GM10248 (cell line): ENCODE measurements at places on chromosomes 2 and 18.

DNA sequence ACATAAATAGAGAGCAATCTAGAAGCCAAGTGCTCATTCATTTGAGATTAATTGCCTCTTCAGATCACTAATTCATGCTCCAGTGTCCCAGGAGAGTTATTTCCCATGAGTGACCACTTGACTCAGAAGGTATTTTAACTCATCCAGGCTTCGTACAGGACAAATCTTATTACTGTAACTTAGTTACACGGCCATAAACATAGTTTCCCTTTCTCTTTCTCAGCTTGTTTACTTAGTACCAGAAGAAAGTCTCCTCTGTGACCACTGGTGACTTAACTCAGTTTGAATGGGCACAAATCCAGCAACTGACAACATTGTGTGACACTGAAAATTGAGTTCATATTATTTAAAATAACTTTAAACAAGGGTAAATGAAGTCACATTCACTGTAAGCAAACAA lies 25.3 kb downstream of the MMADHC start:
- DNase-seq = no peak

DNA sequence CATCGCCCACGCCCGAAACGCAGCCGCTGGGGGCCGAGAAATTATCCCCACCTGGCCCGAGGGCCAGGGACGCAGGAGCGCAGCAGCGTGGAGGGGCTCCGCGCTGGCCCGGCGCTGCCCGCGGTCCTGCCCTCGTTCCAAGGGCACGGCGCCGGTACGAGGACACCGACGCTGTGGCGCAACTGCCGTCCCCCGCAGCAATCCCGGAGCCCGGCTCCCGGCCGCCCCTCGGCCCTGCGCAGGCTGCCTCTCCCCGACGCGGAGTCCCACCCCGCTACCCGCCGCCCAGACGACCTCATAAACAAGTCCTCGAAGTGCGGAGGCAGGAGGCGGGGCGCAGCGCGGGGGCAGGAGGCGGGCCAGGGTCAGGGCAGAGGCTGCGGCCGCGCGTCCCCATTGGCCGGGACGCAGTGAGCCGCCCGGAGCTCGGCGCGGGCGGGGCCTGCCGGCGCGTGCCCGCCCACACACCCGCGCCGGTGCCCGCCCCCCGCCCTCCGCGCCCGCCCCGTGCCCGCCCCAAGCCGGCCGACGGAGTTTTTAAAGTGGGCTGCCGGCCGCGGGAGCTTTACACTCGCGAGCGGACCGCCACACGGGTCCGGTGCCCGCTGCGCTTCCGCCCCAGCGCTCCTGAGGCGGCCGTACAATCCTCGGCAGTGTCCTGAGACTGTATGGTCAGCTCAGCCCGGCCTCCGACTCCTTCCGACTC lies at the start of gene EPAS1:
Gene EPAS1, plus strand, starts transcription at position 568 of the 706 bp plus-strand sequence. CDS start 505 bp downstream, outside the sequence.
- DNase-seq = peak; percentile 95

DNA sequence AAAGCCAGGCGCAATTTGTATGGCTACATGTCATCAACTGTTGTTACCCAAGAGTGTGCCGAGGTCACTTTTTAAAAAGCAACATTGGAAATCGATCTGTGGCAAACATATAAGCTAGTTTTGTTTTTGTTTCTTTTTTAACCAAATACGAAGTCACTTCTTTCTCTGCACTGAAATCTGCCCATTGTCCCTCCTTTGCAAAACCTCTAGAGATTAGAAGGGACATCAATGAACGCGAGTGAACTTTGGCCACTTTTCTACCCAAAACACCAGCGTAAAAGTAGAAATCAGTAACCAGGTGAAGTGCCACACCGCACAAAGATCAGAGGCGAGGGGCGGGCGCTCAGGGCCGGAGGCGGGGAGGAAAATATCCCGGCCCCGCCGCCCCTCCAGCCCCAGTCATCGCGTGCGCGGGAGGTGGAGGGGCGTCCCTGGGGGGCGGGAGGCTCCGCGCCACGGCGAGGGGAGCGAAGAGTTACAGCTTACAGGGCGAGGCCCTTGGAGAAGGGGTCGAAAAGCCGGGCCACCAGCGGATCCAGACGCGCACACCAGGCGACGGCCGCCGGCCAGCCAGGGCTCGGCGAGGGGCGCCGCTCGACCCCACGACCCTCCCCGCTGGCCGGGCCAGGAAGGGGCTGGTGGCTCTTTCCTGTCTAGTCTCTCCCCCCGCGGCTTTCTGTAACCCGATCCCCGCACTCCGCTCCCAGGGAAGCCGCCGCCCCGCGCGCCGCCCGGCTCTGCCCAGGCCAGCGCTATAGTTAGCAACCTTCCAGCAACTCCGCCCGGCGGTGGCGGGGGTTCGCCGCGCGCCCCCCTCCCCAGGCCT lies 993 bp downstream of the RBMS1 start:
- no peak for DNase-seq

DNA sequence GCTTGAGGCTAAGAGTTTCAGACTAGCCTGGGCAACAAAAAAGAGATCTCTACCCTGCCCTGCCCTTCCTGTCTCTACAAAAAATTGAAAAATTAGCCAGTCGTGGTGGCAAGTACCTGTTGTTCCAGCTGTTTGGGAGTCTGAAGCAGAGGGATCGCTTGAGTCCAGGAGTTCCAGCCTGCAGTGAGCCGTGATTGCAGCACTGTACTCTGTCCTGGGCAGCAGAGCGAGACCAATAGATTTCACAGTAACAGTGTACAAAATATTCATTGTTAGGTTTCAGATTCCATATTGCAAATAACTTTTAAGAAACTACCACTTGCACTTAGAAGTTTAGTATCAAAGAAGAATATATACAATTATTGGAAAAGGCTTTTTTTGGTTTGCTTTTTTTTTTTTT lies 54.3 kb downstream of the B3GNT2 start:
- DNase-seq = no peak

GRCh38 chr2:88321449-88322248 lies 130.8 kb downstream of the FOXI3 start:
- DNase-seq = no peak

DNA sequence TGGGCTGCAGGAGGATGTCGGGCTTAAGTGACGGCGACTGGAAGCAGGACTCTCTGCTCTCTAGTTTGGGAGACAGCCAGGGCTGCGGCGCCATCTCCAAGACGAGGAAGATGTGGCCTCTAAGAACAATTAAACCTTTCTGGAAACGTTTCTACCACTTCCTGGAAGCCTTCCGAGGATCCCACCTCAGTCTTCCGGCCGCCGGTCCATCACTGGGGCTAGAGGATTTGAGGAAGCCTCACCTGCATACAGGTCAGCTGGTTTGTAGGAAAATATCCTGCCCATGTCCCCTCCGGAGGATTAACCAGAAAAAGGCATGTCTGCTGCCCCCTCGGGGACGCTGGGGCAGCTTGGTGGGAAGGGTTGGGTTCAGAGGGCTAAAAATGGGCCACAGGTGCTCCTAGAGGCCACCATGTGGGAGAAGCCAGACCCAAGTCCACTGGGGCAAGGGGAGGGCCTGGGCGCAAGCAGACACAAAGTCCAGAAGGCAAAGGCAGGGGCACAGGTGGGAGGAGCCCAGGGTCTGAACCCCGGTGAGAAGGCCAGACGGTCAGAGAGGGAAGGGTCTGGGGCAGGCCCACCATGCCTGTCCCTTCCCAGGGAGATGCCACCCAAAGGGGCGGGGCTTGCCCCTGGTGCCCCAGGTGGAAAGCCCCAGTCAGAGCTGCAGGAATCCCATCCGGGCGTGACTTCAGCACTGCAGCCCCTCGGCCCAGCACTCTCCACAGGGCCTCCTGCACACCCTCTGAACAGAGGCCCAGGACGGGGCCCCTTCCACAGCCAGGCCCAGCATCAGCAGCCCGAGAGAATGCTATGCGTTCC lies 82.2 kb upstream of the ID2 start:
- DNase-seq = no peak

GRCh38 chr18:79644666-79645057 lies 34.9 kb upstream of the CTDP1 start:
- no peak for DNase-seq

- no peak for DNase-seq
These were observed 195.1 kb downstream of the LPIN1 start for GRCh38 chr2:11941201-11942177.

DNA sequence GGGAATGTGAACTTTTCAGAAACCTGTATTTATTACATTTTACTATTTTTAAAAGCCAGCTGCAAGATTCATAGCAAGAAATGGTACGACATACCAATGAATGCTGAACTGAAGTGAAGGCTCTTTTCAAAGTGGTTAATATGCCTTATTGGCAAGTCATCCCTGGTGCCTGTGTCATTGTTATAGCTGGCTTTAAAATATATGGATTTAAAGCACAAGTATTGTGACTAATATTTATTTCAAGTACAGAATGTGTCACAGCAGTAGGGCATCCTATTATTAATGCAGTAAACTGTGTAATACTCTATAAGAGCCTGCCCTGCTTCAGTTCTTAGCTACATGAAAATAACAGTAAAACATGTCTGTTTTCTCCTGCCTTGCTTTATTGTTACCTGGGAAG lies 10.8 kb downstream of the TSHZ1 start:
- DNase-seq = no peak

DNA sequence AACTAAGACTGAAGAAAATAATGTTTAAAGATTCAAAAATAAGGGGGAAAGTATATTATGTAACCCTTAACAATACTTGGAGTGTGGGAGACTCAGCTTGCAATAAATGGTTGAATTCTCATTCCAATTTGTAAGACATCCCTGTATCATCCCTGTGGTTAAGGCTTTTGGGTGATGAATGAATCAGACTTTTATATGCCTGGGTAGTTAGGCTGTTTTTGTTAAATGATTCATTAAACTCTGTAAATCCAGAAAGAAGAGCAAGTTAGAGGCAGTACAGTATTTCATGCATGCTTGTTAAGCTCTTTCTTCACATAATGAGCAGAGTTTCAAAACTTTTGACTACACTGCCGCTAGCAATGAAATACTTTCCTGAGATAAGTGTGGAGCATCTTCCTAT lies 948.8 kb downstream of the SOCS6 start:
- DNase-seq = no peak
